Stimulated activated CD4-positive, alpha-beta T cell treated with anti-CD3 and anti-CD28 coated beads, Interleukin-15, amount 100 ng/mL, for 24 hours (primary cell): ENCODE measurements at places on chromosomes 16 and 17.
A peak's percentile ranks its signal among the peaks of the same experiment; 100 is the strongest.

DNA sequence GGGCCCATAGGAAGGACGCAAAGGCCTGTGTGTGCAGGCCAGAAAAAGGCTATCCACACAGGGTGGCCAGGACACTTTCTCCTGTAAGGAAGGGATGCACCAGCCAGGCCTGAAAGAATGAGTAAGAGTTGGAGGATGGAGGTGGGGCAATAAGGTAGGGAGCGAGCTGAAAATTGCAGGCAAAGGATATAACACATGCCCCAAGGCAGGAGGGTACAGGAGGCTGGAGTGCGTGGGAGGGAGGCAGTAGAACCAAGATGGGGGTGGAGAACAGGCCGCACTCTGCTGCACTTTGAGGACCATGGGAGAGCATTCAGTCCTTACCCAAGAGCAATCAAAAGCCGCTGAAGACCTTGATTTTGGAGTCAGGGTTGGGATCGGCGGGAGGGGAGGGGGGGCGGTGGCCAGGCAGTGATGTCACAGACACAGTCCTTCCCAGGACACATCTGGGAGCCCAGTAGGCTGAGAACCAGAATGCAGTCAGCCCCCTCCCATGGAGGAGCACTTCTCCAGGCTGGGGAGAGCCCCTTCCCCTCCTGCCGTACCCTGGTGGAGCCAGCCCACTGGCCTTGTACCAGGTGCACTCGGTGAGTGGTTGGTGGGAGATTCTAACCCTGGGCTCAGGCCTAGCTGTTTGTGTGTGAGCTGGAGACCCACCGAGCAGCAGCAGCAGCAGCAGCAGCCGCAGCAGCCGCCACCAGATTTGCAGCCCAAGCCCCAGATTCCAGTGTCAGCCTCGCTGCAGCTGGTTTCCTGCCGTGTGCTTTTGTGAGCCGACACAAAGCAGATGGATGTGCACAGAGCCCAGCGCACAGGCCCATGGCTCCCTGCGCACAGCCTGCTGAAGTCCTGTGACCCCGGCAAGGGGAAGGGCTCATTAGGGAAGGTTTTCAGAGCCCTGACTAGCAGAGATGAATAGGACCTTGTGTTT lies 17.5 kb downstream of the ANKRD40 start:
- no peak for DNase-seq

DNA sequence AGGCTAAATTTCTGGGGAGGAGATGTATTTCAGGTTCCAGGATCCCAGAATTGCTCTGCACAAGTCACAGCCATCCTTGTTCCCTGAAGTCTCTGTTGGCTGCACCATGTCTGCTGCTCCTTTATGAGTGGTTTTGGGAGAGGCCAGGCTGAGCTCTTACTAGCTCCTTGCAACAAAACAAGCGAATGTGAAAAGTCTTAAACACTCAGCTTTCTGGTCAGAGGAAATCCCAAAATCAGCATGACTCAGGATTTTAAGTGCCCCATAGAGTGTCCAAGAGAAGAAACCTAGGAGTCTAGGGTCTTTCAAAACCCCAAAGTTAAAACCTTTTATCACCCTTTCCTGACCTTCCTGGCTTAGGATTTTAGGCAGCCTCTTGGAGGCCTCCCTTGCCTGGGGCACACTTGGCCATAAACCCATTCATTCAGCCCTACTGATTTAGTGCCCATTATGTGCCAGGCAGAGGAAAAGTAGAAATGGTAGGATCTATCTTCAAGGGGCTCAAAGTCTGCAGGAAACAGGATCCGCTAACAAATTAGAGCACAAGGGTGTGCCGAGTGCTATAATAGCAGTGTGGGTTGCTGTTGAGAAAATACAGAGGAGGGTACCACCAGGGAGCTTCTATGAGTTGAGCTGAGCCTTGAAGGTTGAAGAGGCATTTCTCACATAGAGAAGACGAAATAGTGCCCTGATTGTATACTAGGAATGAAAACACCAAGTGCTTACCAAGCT lies 36.9 kb downstream of the SOST start:
- no peak for DNase-seq

DNA sequence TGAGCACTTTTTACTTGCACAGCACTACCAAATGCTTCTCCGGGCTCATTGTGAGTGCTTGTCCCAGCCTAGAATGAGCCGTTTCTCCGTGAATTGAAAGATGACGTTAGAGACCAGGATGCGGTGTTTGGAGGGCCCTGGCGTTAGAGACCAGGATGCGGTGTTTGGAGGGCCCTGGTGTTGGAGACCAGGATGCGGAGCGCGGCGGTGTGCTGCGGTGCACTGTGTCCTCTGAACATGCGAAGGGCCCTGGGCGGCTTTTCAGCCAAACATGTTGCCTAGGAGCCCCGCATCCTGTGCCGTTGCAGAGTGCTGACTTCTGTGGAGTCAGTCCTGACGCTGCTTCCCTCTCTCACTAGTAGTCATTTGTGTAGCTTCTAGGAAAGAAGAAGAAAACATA lies 42.7 kb downstream of the BANP start:
- no peak for DNase-seq

DNA sequence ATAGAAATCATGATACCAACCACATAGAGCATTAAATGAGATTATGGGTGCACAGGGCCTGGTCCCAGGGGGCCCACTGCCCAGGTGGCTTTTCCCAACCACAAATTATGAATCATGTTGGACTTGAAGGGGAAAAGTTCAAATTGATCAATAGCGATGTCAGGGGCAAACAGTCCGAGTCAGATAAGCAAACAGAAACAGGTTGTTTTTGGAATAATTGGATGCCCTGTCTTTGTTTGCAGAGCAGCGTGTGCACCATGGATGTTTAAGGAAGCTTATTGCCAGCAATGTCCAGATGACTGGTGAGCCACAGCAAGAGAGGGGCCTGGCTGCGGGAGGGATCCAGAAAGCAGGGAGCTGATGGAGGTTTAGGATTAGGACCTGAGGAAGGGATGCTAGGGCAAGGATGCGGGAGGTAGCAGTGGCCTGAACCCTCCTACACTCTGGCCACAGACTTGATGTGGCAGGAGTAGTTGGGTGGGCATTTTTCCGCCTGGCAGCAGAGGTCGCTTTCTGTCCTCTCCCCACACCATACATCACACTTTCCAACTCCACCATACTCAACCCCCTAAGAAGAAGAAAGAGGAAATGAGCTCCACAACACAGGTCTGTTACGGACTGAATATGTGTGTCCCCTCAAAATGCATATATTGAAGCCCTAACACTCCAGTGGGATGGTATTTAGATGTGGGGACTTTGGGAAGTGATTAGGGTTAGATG lies 266.4 kb upstream of the RPL38 start:
- no peak for DNase-seq

DNA sequence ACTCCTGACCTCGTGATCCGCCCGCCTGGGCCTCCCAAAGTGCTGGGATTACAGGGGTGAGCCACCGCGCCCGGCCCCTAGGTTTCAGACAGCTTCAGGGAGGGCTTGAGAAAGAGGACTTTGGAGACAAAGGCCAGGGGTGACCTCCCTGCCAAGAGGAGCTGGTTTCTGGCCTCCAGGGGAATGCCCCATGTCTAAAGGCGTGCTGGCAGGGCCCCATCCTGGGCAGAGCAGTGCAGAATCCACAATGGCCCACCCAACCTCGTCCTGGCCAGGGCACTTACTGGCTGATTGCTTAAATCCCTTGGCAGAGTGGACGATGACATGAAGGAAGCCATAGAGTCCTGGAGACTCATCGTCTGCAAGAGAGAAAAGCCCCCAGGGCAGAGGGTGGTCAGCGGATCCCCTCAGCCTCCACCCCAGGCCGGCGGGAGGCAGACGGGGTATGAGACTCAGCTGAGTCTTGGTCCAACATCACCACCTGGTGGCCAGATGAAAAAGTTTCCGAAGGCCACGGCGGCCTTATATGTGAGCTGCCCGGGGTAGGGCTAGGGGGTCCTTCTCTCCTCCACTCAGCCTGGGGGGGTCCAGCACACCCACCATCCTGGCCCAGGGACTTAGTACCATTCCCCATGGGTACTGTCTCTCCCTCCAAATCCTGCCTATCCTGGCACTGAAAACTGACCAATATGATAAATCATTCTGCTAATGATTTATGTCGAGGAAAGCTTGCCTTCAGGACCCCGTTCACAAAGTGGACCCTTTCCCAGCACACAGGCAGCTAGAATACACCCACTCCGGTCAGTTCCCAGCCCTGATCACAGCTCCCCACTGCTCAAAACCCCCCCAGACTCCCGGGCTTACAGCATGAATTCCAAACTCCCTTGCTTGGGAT lies 59.1 kb downstream of the TIMM22 start:
- DNase-seq = peak; percentile 57

DNA sequence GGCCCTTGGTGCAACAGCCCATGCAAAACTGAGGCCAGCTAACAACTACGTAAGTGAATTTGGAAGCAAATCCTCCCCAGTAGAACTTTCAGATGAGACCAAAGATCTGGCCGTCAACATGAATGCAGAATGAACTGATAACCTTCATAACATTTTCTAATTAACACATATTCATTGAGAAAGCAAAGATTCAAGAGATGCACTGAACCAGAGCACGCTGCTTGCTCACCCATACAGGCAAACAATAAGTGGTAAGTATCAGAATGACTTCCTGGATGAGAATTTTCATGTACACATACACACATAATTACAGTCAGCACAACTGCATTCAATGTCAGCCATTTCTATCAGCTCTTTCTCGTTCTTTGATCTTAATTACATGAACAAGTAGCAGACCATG lies 30.6 kb downstream of the XYLT1 start:
- DNase-seq = no peak

- no peak for DNase-seq
Measured at GRCh38 chr17:16075949-16076348, 76.3 kb downstream of the TTC19 start.

DNA sequence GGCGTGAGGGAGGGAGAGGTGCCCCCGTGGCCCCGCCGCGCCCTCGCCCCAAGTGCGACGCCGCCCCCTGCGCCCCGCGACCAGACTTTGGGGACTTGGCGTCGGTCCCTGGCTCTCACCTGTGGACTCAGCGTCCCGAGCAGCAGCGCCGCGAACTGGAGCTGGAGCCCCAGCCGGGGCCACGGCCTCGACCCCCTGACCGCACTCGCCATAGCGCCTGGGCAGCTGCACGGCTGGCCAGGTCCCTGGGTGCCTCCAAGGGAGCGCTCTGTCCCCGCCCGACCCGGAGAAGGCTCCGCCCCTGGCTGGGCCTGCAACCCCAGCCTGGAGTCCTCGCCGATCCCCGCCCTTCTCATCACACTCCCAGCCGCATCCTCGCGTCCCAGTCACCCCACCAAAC lies at the start of gene ERN2:
Gene ERN2 (minus strand): TSS at position 247 of the 400 bp plus-strand sequence. CDS start 35 bp downstream, at position 212.
- DNase-seq = no peak

- peak; percentile 39 for DNase-seq
Measured at GRCh38 chr17:62093188-62094155, 28.4 kb upstream of the MED13 start.

DNA sequence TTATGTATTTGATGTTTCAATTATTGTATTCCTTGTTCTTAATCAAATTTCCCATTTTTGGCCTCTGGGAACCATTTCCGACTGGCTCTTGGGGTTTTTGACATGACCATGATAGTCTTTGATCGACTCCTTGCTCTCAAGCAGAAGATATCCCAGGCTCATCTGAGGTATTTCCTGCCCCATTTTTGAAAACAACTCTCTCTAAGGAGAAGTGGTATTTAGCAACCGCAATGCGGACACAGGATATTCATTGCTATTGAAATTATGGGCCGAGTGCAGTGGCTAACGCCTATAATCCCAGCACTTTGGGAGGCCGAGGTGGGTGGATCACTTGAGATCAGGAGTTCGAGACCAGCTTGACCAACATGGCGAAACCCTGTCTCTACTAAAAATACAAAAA lies 5.5 kb downstream of the TANGO6 start:
- DNase-seq = no peak

DNA sequence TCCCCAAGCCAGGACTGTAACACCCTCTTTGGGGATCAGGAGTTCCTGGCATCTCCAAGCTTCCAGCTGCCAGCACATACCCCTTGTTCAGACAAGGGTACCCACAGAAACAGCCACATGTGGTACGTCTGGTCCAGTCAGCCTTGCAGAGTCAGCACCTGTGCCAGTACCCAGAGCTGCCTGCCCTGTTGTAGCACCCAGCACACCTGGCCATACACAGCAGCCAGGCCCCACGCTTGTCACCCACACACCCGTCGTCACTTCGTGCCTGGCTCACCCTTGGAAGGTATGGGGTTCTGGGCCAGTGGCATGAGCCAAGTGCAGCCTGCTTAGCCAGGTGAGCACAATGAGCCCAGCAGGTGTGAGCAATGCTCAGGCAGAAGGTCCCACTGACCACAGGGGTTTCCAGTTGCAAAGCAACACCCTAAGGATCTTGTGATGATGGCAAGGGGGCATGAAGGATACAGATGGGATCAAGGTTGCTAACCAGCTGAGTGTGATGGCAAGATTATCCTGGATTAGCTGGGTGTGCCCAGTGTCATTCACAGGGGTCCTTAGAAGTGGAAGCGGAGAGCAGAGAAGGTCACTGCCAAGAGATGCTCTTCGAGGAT lies 202.3 kb downstream of the CPPED1 start:
- DNase-seq = no peak

- no peak for DNase-seq
Measured at GRCh38 chr17:31200287-31200686, 96.8 kb downstream of the OMG start.

GRCh38 chr17:40921026-40921425 lies 16.4 kb downstream of the KRT23 start:
- DNase-seq = no peak

DNA sequence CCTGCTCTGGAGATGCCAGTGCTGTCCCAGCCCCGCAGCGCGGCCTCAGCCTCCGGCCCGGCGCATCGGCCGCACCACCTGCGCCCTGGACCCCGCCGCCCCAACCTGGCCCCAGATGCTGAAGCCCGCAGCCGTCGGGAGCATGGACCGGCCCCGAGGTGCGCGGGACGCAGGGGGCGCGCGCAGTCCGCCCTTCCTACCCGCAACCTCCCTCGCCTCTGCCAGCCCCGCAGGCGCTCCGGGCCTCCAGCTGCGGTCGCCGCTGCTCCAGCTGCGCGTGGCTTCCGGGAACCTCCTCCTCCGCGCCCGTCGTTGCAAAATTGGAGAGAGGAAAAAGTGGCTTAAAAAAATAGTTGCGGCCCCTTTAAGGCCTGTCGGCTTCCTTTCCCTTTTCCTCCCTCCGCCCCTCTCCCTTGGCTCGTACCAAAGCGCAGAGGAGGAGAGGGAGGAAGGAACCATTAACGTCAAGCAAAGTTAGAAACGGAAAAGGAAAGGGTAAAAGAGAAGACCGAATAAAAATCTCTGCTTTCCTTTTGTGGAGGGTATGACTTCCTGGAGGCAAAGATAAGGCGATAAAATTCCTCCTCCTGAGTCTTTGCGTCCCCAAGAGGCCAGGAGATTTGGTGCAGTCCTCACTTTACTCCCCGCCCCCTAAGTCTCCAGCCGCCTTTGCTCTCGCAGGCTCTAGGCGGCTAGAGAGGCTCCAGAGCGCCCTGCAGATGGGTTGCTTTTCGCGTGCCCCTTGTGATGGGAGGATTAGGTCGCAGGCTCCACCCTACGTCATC lies at the start of gene CDIPT:
Gene CDIPT (minus strand): TSS at position 343 of the 785 bp plus-strand sequence. CDS start 369 bp downstream, outside the sequence.
- DNase-seq = peak; percentile 95

GRCh38 chr17:67488768-67489167 lies 111.7 kb downstream of the PITPNC1 start:
- DNase-seq = no peak
